ENCODE measurements at places on chromosomes 6 and 20. TPM values are rescaled to one million over a fixed set of nuclear protein-coding genes. Genes with fewer than 3 reads are reported as not detected.

- no peaks in the 10 kb centered on the region for H3K36me3 ChIP-seq
- no peaks in the 10 kb centered on the region for H3K4me1 ChIP-seq
- H3K4me3 ChIP-seq = no peak overlapping the region
- no peak for DNase-seq
- H3K27ac ChIP-seq = no peak overlapping the region
Measured at GRCh38 chr20:14643556-14643955, 306.1 kb upstream of the FLRT3 start.

DNA sequence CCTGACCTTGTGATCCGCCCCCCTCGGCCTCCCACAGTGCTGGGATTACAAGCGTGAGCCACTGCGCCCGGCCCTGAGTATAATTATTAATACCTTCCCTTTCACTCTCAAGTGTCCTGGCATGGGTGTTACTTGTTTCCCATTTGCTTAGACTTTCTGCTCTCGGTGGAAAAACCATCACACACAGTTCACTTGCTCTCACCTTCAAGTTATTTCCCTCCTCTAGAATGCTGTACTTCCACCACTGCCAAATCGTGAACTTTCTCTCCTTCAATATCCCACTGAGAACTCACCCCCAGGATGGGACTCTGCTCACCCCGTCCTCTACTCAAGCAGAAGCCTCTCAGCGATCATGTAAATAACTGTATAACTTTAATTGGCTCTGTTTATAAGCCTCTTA lies 4.6 kb upstream of the HIVEP1 start:
- H3K4me1 ChIP-seq = peaks cover 13% of the 10 kb centered on the region
- no peaks in the 10 kb centered on the region for H3K27me3 ChIP-seq
- no peak overlapping the region for H3K4me3 ChIP-seq
- no peak for DNase-seq
- H3K36me3 ChIP-seq = no peaks in the 10 kb centered on the region

Gene AIF1
- total RNA-seq = not detected

GRCh38 chr6:111958534-111958933 lies 85.3 kb upstream of the FYN start:
- no peak overlapping the region for H3K27ac ChIP-seq
- no peak for DNase-seq
- peaks cover 12% of the 10 kb centered on the region for H3K27me3 ChIP-seq
- H3K36me3 ChIP-seq = no peaks in the 10 kb centered on the region
- no peaks in the 10 kb centered on the region for H3K4me1 ChIP-seq
- H3K4me3 ChIP-seq = no peak overlapping the region
